NCI-H1930 (cell line): ENCODE measurements at places on chromosomes 5 and 9.

- DNase-seq = no peak
Measured at GRCh38 chr5:55636683-55637082, 75.4 kb downstream of the SLC38A9 start.

- no peak for DNase-seq
Measured at GRCh38 chr9:4168526-4168925, 131.3 kb downstream of the GLIS3 start.

- DNase-seq = no peak
Measured at GRCh38 chr9:76153339-76153738, 240.9 kb downstream of the RFK start.

DNA sequence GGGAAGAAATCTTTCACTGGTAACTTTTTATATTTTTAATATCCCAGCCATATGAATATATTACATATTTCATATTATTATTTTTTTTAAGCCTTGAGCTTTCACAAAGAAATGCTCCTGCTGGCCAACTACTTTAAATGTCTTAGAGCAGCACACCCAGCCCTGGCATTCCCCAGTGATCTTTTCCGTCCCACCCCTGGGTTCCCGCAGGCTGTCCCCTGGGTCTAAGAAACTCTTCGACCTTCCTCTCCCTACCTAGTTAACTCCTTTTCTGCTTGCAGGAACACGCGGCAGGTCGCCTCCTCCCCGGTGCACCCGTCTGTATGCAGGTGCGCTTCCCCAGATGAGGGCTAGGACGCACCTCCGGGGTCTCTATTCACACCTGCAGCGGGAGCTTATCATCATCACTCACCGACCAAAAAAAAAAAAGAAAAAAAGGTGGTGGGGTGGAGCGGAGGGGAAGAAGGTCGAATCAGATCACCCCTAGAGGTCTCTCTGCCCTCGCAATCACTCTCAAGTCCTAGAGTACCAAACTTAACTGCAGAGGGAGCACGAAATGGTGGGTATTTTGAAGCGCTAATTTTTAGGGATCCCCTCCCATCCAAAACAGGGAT lies 696 bp downstream of the ZFP62 start:
- DNase-seq = peak; percentile 54

DNA sequence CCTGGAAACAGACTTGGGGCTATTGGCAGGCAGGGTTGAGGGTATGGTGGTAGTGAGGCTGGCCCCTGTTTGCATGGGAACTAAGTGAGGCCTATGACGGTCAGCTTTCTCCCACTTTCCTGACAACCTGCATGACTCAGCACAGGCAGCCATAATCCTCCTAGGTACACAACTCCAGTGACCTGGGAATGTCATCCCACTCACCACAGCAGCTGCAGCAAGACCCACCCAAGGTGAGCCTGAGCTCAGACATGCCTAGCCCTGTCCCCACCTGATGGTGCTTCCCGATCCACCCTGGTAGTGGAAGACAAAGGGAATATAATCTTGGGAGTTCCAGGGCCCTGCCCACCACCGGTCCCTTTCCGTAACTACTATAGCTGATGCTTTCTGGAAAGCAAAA lies 178.7 kb downstream of the NDUFS4 start:
- no peak for DNase-seq

DNA sequence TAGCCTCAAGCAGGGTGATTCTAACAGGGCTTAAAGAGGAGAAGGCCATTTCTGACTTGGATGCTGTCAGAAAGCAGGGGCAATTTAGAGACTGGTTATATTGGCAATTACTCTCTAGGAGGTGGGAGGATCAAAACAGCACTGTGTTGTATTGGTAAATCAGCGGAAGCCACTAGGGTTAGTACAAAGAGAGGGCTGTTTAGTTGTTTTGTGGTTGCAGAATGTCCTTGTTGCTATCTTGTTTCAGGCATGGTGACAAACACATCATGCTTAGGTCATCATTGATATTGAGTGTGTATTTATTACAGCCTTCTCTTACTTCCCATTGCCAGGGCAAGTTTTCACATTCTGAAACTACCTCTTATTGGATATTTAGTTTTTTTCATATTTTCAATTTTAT lies 165.3 kb downstream of the TAF11L14 start:
- no peak for DNase-seq

GRCh38 chr5:39605588-39606575 lies 181.1 kb upstream of the DAB2 start:
- peak; percentile 22 for DNase-seq

GRCh38 chr5:44691802-44692201 lies 116.9 kb upstream of the MRPS30 start:
- no peak for DNase-seq

GRCh38 chr9:33737811-33738606 lies 57.4 kb upstream of the PRSS3 start:
- peak; percentile 49 for DNase-seq

DNA sequence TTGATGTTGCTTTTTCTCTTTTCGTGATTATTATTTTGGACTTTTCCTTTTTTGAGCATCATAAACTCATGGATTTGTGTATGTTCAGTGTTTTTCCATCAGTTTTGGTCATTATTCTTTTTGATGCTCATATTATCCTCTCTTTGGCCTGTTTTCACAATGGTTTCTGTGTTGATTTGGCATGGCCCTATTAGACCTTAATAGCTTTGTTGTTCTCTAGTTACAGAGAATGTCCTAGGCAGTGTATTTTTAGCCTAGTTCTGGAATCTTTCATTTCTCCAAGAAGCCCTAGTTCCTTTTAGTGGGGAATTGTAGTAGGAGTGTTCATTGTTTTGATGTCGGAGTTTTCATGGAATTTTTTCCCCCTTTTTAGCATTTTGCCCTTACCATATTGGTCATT lies 41.3 kb upstream of the ROPN1L start:
- DNase-seq = no peak

- no peak for DNase-seq
Measured at GRCh38 chr9:69139596-69139995, 34.5 kb upstream of the TJP2 start.

DNA sequence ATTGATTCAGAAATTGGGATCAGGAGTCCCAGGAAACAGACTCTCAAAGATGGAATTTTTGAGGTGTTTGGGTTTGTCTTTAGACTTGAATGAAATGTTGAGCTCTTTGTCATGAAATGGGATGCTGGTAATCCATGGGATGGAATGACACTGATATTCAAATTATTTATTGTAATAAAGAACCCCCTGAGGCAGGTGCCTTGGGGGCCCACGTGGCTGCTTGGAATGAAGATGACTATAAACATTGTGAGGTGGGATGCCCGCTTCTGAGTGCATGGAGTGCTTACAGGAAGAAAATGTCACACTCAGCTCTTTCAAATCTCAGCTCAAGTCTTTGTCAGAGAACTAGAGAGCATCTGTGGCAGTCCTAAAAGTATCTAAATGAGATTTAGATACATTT lies 9.6 kb upstream of the C1QTNF2 start:
- no peak for DNase-seq

GRCh38 chr5:42461033-42461432 lies 37.8 kb downstream of the GHR start:
- DNase-seq = no peak
